ENCODE measurements at places on chromosomes 4 and X.
A peak's percentile ranks its signal among the peaks of the same experiment; 100 is the strongest.

DNA sequence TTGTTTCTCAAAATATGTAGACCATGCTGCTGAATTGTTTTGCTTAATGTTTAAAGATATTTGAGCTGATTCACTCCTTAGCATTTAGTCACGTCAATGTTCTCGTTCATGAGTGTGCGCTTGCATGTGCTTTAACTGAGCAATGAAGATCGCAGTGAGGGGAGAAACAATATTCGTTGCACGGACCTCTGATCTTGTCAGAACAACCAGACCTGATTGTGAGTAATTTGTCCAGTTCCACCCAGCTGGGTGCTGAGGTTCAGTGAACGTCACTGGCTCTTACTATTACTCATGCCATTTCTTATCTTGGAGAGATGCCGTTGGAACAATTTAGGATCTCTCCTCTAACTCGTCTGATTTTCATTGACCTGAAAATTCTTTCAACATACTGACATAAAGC is 15.0 kb upstream of the PRKX start:
- H3K27me3 ChIP-seq = no peaks in the 10 kb centered on the region
- H3K36me3 ChIP-seq = no peaks in the 10 kb centered on the region
- no peak overlapping the region for H3K27ac ChIP-seq
- DNase-seq = no peak

DNA sequence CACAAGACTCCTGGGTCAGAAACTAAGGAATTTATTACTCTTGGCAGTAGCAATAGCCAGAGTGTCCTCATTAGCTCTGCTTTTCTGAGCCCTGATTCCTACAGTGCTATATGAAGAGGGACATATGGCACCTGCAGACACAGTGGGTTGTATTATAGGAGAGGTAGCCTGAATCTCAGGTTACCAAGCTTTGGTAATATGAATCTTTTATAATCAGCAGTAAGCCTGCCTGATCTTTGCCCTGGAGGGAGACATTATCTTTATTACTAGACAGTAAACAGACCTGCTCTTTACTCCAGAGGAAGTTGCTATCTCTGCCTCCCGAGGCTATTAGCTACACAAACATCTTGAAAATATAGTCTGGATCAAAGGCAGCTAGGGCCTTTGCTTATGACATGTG is 62.5 kb upstream of the HOPX start:
- no peaks in the 10 kb centered on the region for H3K4me1 ChIP-seq
- no peak overlapping the region for H3K4me3 ChIP-seq
- no peak for DNase-seq
- H3K27ac ChIP-seq = no peak overlapping the region
- no peaks in the 10 kb centered on the region for H3K27me3 ChIP-seq

GRCh38 chrX:42535233-42535632 is 242.7 kb downstream of the PPP1R2C start:
- H3K36me3 ChIP-seq = no peaks in the 10 kb centered on the region
- no peaks in the 10 kb centered on the region for H3K27me3 ChIP-seq
- no peak for DNase-seq
- no peak overlapping the region for H3K4me3 ChIP-seq

GRCh38 chr4:83556816-83557215 is 20.9 kb downstream of the GPAT3 start:
- no peak for DNase-seq
- H3K27me3 ChIP-seq = no peaks in the 10 kb centered on the region
- H3K4me3 ChIP-seq = no peak overlapping the region
- H3K36me3 ChIP-seq = no peaks in the 10 kb centered on the region
- no peak overlapping the region for H3K27ac ChIP-seq

DNA sequence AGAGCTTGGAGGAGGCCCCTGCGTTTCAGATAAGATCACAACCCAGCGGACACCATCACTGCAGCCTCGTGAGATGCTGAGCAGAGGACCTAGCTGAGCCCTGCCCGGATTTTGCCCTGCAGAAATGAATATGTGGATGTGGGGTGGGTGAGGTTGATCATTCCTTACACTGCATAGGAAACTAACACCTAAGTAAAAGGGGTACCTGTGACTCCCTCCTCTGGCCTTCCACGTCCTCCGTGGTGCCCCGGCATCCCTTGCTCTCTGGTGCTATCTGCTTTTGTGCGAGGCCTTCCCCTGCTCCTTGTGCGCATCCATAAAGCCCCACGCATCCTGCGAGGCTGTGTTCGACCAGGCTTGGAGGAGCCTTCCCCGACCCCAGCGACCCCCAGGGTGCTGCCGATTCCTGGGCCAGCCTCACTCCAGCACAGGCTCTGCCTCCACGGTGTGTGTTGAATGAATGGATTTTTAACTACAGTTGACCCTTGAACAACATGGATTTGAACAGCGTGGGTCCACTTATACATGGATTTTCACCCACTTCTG is 25.6 kb upstream of the GPR78 start:
- H3K27ac ChIP-seq = no peak overlapping the region
- no peak for DNase-seq
- no peaks in the 10 kb centered on the region for H3K27me3 ChIP-seq
- 0 out of 2 replicates have a peak, but pooled peaks cover 2% of the 10 kb centered on the region for H3K4me1 ChIP-seq
- H3K4me3 ChIP-seq = no peak overlapping the region
- no peaks in the 10 kb centered on the region for H3K36me3 ChIP-seq

DNA sequence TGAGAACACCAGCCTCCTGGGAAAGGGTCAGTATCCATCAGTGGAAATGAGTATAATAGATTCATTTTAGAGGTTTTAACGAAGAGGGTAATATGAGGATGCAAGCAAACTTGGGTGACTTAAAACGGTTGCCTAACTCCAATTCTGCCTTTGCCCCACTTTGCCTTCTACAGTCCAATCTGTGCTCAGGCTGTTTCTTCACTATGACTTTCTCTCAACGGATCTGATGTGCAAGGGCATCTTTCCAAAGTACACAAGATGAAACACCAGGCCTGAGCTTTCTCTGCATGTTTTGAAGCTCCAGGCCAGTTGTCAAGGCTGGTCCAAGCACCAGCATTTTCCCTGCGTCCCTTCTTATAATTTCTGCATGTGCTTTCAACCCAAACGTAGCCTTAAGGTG is 68.0 kb upstream of the TMEM164 start:
- H3K27me3 ChIP-seq = peaks cover 2% of the 10 kb centered on the region
- DNase-seq = no peak
- H3K4me3 ChIP-seq = no peak overlapping the region
- no peaks in the 10 kb centered on the region for H3K4me1 ChIP-seq
- no peak overlapping the region for H3K27ac ChIP-seq
- no peaks in the 10 kb centered on the region for H3K36me3 ChIP-seq

- no peak for DNase-seq
- H3K4me1 ChIP-seq = no peaks in the 10 kb centered on the region
- no peak overlapping the region for H3K27ac ChIP-seq
- H3K4me3 ChIP-seq = no peak overlapping the region
- H3K27me3 ChIP-seq = no peaks in the 10 kb centered on the region
Measured at GRCh38 chr4:161249779-161250440, 913.9 kb downstream of the FSTL5 start.

DNA sequence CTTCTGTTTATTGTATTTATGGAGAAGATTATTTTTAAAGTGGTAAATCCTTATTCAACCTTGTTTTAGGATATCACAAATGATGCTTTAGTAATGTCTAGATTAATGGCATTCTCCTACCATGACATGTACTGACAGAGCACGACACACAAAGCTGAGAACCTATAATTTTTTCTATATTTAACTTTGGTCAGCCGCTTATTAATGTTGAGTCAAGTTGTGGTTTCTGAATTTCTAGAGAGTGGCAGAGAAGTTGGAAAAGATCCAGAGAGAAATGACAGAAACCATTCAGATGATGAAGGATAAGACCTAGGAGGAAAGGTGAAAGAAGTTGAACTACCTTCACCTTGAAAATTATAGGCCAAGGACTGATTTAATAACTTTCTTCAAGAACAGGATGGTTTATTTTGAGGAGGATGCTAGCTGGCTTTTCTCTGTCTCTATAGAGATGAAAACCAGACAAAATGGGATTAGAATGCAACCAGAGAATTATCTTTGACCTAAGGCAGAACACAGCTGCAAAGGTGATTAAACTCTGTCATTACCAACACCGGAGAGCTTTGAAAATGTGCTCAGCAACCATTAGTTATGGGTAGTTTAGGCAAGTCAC is 62.6 kb upstream of the TSPAN5 start:
- H3K4me3 ChIP-seq = no peak overlapping the region
- no peak overlapping the region for H3K27ac ChIP-seq
- H3K36me3 ChIP-seq = peaks cover 36% of the 10 kb centered on the region
- no peaks in the 10 kb centered on the region for H3K4me1 ChIP-seq
- peaks cover 5% of the 10 kb centered on the region for H3K27me3 ChIP-seq
- DNase-seq = no peak

GRCh38 chr4:153507310-153508073 is 41.3 kb downstream of the TMEM131L start:
- H3K4me3 ChIP-seq = no peak overlapping the region
- H3K4me1 ChIP-seq = peaks cover 32% of the 10 kb centered on the region
- no peak for DNase-seq
- peak overlapping the region; percentile 45 for H3K27ac ChIP-seq
- H3K36me3 ChIP-seq = peaks cover 17% of the 10 kb centered on the region

DNA sequence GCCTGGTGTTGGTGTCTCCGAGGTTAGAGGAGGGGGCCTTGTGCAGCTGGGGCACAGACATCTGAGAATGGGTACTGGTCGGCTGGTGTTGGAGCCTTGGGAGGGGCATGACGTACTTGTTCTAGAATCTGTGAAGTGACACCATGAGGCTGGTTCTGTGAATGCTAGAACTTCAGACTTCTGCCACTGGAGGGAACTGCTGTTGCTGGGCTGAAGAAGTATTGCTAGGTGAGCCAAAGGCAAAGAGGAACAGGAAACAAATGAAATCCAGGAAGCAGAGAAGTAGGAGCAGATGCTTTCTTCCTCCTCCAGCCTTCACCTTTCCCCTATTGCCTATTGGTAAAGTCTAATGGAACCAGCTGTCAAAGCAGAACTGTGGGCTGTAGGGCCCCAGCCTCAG is 120.9 kb upstream of the DDIT4L start:
- no peak overlapping the region for H3K4me3 ChIP-seq
- H3K27me3 ChIP-seq = no peaks in the 10 kb centered on the region
- DNase-seq = no peak
- H3K4me1 ChIP-seq = peaks cover 34% of the 10 kb centered on the region
- H3K27ac ChIP-seq = no peak overlapping the region

- H3K4me1 ChIP-seq = peaks cover 2% of the 10 kb centered on the region
- H3K27me3 ChIP-seq = no peaks in the 10 kb centered on the region
- no peaks in the 10 kb centered on the region for H3K36me3 ChIP-seq
- no peak overlapping the region for H3K27ac ChIP-seq
Measured at GRCh38 chr4:5504486-5504885, 203.9 kb downstream of the EVC2 start.

DNA sequence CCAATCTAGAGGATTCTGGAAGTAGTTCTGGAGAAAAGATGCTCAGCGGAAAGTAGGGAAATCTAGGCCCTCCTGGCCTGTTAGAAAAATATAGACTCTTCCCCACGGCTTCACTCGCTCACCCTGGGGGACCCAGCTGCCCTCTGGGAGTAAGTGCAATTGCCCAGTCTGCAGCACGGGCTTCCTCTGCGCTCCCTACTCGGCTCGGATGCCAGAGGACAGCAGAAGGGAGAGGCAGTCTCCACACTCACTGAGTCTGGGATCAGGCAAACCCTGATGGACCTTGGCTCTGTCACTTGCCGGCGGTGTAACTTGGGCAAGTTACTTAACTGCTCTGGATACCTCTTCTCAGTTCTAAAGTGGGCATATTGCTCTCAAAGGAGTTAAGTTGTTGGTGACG is 2.1 kb downstream of the SHISA3 start:
- peak; percentile 38 for DNase-seq
- no peaks in the 10 kb centered on the region for H3K36me3 ChIP-seq
- H3K4me1 ChIP-seq = peaks cover 61% of the 10 kb centered on the region
- H3K4me3 ChIP-seq = peak overlapping the region; percentile 82
- peaks cover 68% of the 10 kb centered on the region for H3K27me3 ChIP-seq

- H3K27ac ChIP-seq = no peak overlapping the region
- no peak overlapping the region for H3K4me3 ChIP-seq
- peaks cover 18% of the 10 kb centered on the region for H3K4me1 ChIP-seq
- peaks cover 31% of the 10 kb centered on the region for H3K36me3 ChIP-seq
- no peaks in the 10 kb centered on the region for H3K27me3 ChIP-seq
Measured at GRCh38 chr4:13415068-13415785, 68.9 kb downstream of the RAB28 start.

DNA sequence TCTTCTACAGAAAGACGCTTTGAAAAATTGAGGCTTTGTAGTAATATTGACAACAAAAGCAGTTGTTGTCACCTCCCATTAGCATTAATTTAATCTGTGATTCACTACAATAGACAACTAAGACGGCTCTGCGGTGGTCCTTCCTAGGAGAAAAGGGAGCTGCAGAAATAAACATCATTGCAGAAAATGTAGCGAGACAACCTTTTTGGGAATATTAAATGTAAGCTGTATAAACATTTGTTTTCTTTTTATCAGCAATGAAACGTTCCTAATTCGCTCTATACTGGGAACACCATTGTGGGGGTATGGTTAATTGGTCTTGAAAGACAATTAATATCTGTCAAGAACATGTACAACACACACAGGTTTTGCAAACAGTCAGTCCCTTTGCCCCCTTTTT is 583.3 kb upstream of the TENM3 start:
- H3K27ac ChIP-seq = no peak overlapping the region
- peaks cover 9% of the 10 kb centered on the region for H3K4me1 ChIP-seq
- H3K27me3 ChIP-seq = no peaks in the 10 kb centered on the region
- H3K36me3 ChIP-seq = no peaks in the 10 kb centered on the region

DNA sequence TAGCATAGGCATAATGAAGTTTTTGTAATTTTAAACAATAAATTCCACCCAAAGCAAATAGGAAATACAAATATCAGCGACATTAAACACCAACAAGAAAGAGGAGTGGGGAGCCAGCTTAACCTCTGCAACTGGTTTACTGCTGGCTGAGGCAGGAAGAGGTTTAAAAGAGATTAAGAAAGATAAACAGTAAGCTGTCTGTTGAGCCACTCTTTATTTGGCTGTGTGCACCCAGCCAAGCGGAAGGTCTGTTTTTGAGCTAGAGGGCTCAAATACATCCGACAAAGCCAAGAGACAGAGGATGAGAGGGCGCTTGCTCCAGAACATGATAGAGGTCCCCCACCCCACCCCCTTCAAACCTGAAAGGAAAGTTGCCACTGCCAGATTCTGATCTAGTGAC is 191.4 kb downstream of the MGST2 start:
- H3K4me3 ChIP-seq = no peak overlapping the region
- H3K36me3 ChIP-seq = no peaks in the 10 kb centered on the region
- H3K27ac ChIP-seq = no peak overlapping the region
- no peaks in the 10 kb centered on the region for H3K27me3 ChIP-seq
- H3K4me1 ChIP-seq = peaks cover 69% of the 10 kb centered on the region

DNA sequence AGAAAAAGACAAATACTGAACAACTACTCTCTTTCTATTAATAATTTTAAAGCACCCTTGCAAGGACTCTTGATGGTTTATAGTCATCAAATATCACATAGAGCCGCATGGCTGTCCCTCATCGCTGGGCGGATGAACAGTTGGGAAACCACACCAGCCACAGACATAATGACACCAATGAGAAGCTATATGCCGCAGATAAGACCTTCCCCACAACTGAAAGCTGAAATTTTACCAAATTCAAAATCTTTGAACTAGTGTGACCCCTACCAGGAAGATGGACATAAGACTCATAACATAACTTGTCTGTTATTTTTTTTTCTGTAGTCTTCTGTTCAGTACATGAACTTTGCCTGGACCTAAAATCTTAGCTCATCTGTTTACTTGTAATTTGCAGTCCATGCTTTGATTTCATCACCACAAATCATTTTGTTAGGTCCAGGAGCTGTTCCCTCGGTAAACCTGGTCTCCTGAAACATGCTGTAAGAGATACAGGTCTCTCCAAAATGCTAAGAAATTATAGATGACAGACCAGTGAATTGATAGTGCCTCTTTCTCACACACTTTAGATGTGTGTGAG is 157.3 kb upstream of the RAPGEF2 start:
- no peak for DNase-seq
- no peak overlapping the region for H3K27ac ChIP-seq
- H3K36me3 ChIP-seq = no peaks in the 10 kb centered on the region
- H3K27me3 ChIP-seq = no peaks in the 10 kb centered on the region
- H3K4me1 ChIP-seq = peaks cover 19% of the 10 kb centered on the region

Data from WTC11 (cell line).